ENCODE measurements at places on chromosomes 16 and 17. TPM values are rescaled to one million over a fixed set of nuclear protein-coding genes. Genes with fewer than 3 reads are reported as not detected.

The SGF29 gene
- 18.6 TPM for total RNA-seq

The GGT6 gene
- total RNA-seq = not detected

The MPO gene
- not detected for total RNA-seq

The RASL10B gene
- 1.7 TPM for total RNA-seq

The CD68 gene
- 1.6 TPM for total RNA-seq

DNA sequence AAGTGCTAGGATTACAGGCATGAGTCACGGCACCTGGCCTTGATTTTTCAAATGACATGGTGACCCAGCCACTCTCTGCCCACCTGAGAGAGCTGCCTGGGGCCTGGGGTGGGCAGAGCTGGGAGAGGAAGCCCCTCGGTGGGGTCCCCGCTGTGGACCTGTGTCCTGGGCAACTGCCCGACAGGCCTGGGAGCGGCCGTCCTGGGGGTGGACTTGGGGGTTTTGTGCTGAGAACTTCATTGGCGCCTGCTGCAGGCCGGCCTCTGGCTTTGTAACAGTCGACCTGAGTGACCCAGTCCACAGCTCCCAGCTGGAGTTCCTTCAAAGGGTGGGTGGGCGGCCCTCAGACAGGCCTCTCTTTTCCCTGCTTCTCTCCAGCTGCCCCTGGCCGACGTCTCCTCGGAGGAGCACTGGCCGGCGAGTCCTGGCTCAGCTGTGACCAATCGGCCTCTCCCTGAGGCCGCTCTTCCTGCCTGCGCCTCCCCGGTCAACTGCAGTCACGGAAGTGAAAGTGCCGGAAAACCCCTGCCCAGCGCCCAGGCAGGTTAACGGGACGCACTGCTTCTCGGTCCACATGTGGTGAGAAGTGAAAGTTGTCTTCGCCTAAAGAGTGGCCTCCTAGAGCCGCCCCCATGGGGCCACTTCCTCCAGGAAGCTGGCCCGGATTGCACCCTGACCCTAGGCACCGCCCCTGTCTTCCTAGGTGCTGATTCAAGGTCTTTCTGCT lies 5.5 kb downstream of the CBFA2T3 start:
- no peaks in the 10 kb centered on the region for H3K36me3 ChIP-seq
- peaks cover 6% of the 10 kb centered on the region for H3K27me3 ChIP-seq
- no peak overlapping the region for H3K27ac ChIP-seq
- no peak for DNase-seq

DNA sequence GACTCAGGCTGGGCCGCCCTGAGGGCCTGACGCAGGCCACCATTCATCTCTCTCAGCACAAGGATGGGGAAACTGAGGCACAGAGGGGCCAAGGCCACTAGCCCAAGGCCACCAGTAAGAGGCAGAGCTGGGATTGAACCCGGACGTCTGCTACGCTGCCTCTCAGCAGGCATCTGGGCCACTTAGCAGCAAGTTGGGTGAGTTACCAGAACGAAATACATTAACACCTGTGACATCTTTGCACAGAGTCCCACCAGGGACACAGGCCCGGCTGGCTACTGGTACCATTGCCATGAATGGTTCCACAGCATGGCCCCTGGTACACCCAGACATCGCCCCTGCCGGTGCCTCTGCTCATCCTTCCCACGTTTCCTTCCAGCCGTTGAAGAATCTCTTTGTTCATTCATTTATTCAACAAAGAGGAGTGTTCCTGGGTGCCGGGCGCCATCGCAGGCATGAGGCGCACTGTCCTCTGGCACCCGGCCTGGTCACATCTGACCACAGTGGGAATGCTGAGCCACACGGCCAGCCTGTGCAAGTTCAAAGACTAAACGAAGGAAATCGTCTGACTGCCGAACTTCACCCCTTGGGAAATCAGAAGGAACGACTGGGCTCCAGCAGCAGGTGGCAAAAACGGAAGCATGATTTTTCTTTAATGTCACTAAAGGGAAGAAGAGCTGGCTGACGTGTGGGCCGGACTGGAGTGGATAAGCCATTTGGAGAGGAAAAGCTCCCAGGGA lies 7.4 kb upstream of the ZNF469 start:
- peaks cover 2% of the 10 kb centered on the region for H3K27me3 ChIP-seq
- DNase-seq = no peak
- H3K4me3 ChIP-seq = no peak overlapping the region
- no peaks in the 10 kb centered on the region for H3K36me3 ChIP-seq
- no peaks in the 10 kb centered on the region for H3K4me1 ChIP-seq

GRCh38 chr16:54886078-54886477 lies 44.6 kb upstream of the IRX5 start:
- H3K27ac ChIP-seq = no peak overlapping the region
- no peaks in the 10 kb centered on the region for H3K4me1 ChIP-seq
- no peaks in the 10 kb centered on the region for H3K27me3 ChIP-seq
- H3K4me3 ChIP-seq = no peak overlapping the region
- no peak for DNase-seq
- peaks cover 4% of the 10 kb centered on the region for H3K36me3 ChIP-seq

DNA sequence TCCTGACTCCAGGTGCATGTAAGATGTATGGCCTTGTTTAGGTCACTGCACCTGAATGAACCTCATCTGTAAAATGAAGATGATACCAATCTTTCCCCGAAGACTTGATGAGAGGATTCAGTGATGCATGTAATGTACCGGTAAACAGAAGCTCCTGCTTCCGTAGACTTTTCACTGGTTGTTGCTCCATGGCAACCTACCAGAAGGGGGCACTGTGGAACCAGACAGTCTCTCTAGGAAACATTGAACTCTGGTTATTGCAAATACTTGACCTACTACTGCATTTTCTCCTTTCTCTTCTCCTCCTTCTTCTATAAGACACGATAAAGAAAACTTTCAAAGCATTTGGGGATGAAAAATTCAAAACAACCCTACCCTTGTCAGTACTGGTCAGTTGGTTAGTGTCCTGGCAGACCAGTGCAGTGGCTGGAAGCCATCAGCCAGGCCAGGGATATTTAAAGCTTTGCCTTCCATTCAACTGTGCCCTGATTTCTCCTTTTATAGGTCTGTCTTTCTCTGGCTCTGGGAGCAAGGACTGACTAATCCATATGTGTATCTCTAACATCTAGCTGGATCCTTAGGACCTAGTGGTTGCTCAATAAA lies 667.4 kb upstream of the SALL1 start:
- no peak overlapping the region for H3K4me3 ChIP-seq
- no peaks in the 10 kb centered on the region for H3K36me3 ChIP-seq

GRCh38 chr16:2244301-2244700 lies 7.1 kb downstream of the ECI1 start:
- H3K4me1 ChIP-seq = no peaks in the 10 kb centered on the region
- no peak overlapping the region for H3K27ac ChIP-seq
- H3K4me3 ChIP-seq = no peak overlapping the region
- DNase-seq = no peak
- H3K27me3 ChIP-seq = peaks cover 3% of the 10 kb centered on the region
- H3K36me3 ChIP-seq = peaks cover 10% of the 10 kb centered on the region

GRCh38 chr17:48270899-48271298 lies 159.1 kb downstream of the SKAP1 start:
- no peaks in the 10 kb centered on the region for H3K27me3 ChIP-seq
- H3K27ac ChIP-seq = no peak overlapping the region
- no peak overlapping the region for H3K4me3 ChIP-seq
- H3K36me3 ChIP-seq = no peaks in the 10 kb centered on the region

- H3K36me3 ChIP-seq = no peaks in the 10 kb centered on the region
- no peak overlapping the region for H3K27ac ChIP-seq
- no peak for DNase-seq
- H3K4me1 ChIP-seq = no peaks in the 10 kb centered on the region
- H3K27me3 ChIP-seq = peaks cover 9% of the 10 kb centered on the region
Measured at GRCh38 chr16:84027625-84028024, 15.0 kb downstream of the SLC38A8 start.

GRCh38 chr16:81492965-81493754 lies 48.6 kb downstream of the CMIP start:
- DNase-seq = no peak
- H3K36me3 ChIP-seq = peaks cover 22% of the 10 kb centered on the region
- peaks cover 81% of the 10 kb centered on the region for H3K4me1 ChIP-seq
- H3K4me3 ChIP-seq = peak overlapping the region; percentile 5
- peaks cover 19% of the 10 kb centered on the region for H3K27me3 ChIP-seq

GRCh38 chr17:29157310-29157709 lies 22.9 kb downstream of the MYO18A start:
- H3K27ac ChIP-seq = no peak overlapping the region
- H3K36me3 ChIP-seq = peaks cover 14% of the 10 kb centered on the region
- no peak for DNase-seq
- H3K4me3 ChIP-seq = no peak overlapping the region

- no peak overlapping the region for H3K4me3 ChIP-seq
- H3K27ac ChIP-seq = no peak overlapping the region
- H3K27me3 ChIP-seq = peaks cover 1% of the 10 kb centered on the region
Measured at GRCh38 chr17:67492824-67493517, 115.9 kb downstream of the PITPNC1 start.

DNA sequence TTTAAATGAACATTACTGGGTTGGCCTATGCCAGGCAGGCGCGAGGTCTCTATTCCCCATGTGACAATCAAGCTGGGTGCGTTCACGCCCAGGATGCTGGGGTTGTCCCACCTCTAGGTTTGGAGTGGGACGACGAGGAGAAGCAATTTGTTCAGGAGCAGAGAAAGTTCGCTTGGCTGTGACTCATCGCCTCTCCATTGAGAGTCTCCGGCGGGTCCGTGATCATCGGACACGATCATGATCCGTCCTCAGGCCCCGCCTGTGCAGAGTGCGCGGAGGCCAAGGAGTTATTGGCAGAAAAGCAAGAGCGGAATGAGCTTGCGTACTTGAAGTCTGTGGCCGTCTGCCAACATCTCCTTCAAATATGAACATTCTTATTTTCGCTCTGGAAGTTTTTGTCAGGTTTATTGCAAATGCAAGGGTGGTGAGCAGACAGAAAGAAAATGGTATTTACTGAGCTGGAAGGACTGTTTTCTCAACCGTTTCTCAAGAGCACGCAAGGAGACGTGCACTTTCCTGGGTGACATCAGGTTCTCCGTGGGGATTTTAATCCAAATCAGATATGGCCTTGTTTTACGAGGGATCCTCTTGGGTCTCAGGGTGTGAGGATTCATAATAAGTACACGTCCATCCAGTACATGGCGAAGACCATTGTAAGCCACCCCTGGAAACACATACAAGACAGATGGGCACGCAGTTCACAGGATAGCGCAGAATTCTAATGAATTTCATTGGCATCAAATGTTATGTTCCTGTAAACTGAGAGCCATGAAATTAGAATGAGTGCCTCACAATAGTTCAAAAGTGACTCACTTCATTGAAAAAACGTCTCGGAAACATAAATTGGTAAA lies 70.1 kb upstream of the CREBBP start:
- H3K27ac ChIP-seq = no peak overlapping the region
- H3K36me3 ChIP-seq = no peaks in the 10 kb centered on the region
- peaks cover 2% of the 10 kb centered on the region for H3K27me3 ChIP-seq
- DNase-seq = no peak
- peaks cover 3% of the 10 kb centered on the region for H3K4me1 ChIP-seq

- H3K4me1 ChIP-seq = no peaks in the 10 kb centered on the region
- no peak for DNase-seq
- no peak overlapping the region for H3K27ac ChIP-seq
- no peaks in the 10 kb centered on the region for H3K27me3 ChIP-seq
- no peak overlapping the region for H3K4me3 ChIP-seq
Measured at GRCh38 chr16:72824761-72825160, 223.2 kb downstream of the ZFHX3 start.

DNA sequence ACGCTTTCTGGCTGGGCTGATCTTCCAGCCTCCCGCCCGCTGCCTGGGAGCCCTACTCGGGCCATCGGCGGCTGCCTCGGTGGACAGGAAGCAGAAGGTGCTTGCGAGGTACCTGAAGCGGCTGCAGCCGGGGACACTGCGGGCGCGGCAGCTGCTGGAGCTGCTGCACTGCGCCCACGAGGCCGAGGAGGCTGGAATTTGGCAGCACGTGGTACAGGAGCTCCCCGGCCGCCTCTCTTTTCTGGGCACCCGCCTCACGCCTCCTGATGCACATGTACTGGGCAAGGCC lies 30.7 kb downstream of the CIITA start:
- peaks cover 12% of the 10 kb centered on the region for H3K27me3 ChIP-seq
- H3K36me3 ChIP-seq = no peaks in the 10 kb centered on the region
- no peak for DNase-seq
- no peak overlapping the region for H3K27ac ChIP-seq
- H3K4me3 ChIP-seq = no peak overlapping the region

DNA sequence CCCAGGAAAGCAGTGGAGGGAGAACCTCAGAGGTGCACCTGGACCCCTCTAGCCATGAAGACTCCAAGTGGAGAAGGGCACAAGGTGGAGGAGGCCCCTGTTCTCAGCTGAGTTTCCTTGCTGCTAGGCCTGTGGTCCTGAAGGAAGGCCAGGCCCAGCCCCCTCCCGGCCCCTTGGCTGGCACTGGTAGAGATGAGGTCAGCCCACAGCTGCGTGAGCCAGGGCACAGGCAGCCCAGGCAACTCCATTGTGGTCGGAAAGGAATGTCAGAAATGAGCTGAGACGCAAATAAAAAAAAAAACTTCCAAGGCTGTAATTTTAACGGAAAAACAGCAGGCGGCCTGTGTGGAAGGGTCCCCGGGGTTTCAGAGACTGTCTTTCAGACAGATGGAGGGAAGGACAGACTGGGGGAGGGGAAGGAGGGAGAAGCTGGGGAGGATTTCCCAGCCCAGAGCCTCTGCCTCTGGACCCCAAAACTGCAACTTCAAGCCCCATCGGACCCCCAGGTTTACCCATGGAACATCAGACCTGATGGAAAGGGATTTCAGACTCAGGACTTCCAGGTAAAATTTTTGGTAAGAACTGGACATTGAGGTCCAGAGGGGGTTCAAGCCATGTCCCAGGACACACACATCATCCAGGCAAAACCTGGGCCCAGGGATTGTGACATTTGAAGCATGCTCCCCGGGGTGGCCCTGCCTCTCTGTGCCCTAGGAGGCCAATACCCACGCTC lies 25.6 kb upstream of the MRPS23 start:
- peaks cover 41% of the 10 kb centered on the region for H3K4me1 ChIP-seq
- H3K36me3 ChIP-seq = no peaks in the 10 kb centered on the region
- peak; percentile 79 for DNase-seq
- peak overlapping the region; percentile 11 for H3K4me3 ChIP-seq

DNA sequence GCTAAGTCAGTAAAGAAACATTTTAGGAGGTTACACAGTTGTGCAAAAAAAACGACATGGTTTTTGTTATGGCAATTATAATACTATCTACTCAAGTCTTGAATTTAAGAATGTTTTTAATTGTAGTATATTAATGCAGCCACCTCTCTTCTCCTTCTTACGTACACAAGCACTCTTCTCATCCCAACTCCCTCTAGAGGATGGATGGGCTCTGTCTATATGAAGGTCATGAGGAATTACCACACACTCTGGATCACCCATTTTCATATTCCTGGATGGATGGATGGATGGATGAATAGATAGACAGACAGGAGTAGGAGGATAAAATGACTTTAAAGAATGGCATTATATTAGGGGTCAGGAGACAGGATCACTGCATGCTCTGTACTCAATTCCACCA lies 120.0 kb downstream of the PHKB start:
- H3K36me3 ChIP-seq = no peaks in the 10 kb centered on the region
- H3K4me3 ChIP-seq = no peak overlapping the region
- H3K4me1 ChIP-seq = no peaks in the 10 kb centered on the region
- no peaks in the 10 kb centered on the region for H3K27me3 ChIP-seq
- DNase-seq = no peak
- H3K27ac ChIP-seq = no peak overlapping the region
